ENCODE measurements at places on chromosomes 1 and 21. TPM values are rescaled to one million over a fixed set of nuclear protein-coding genes. Genes with fewer than 3 reads are reported as not detected.

GRCh38 chr1:55536545-55536865 is 321.3 kb upstream of the USP24 start:
- DNase-seq = no peak

Gene CDKN2C
- total RNA-seq = 0.63 TPM

- no peak for DNase-seq
These were observed 179.0 kb downstream of the DSCAM start for GRCh38 chr21:40667967-40668366.

Gene TMEM200B
- 28.3 TPM for total RNA-seq
